ENCODE measurements at places on chromosomes 12 and 14.

DNA sequence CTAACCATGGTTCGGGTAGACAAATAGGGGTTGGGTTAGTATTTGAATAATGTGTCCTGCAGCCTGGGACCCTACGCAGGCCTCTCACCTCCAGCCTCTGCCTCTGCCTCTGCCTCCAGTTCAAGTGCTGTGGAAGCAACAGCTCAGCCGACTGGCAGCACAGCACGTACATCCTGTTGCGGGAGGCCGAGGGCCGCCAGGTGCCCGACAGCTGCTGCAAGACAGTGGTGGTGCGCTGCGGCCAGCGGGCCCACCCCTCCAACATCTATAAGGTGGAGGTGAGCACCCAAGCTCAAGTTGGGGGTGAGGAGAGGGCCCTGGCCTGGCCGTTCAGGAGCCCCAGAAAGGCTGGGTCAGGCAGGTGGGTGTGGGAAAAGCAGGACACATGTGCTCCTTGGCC lies 55.9 kb downstream of the TSPAN11 start:
- DNase-seq, result no peak

DNA sequence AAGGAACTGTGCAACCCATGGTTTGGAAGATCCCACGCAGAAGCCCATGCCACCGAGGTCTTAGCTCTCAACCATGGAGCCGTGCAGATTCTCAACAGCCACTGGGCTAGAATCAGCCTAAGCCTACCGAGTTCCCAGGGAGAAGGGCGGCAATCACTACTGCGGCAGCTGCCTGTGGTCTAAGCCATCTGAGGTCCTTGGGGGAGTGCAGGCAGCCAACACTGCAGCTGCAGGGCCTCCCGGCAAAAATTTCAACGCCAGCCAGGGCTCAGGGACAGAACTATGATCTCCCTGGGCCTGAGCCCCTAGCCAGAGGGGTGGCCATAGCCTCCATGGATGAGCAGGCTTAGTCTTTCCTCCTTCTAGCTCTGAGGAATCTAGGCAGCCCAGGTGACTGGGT lies 156.8 kb upstream of the CLEC14A start:
- no peak for DNase-seq

DNA sequence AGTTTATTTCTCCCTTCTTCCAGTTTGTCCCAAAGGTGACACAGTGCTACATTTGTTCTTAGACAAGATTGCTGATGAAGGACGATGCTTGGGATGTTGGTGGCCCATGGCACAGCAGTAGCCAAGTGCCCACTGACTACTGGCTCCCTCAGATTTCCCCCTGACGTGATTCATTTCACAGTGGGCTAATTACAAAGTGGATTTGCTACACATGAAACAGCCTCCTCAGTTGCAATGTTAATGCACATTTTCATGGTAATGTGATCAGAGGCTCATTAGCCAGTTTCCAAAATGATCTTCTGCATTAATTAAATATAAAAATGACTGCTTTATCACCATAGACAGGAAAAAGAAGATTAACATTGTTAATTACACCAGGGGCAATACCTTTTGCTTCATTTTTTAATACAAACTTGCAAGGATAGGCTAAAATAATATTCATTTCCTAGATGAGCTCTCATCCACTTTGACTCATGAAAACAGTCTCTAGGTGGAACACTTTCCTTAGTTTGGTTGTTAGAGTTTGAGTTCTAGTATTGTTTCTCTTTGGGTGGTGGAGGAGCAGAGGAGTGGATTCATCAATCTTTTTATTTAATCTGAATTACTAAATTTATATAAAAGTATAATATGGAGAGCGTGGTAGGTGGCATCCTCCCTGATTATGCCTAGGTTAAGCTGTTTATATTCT lies 250.9 kb downstream of the PDZRN4 start:
- no peak for DNase-seq

- no peak for DNase-seq
Measured at GRCh38 chr12:98465950-98466602, 49.3 kb upstream of the TMPO start.

- DNase-seq, result no peak
Measured at GRCh38 chr14:82604819-82605218, 1071.2 kb upstream of the SEL1L start.

GRCh38 chr12:16613199-16613598 lies 7.2 kb upstream of the LMO3 start:
- DNase-seq, result no peak

DNA sequence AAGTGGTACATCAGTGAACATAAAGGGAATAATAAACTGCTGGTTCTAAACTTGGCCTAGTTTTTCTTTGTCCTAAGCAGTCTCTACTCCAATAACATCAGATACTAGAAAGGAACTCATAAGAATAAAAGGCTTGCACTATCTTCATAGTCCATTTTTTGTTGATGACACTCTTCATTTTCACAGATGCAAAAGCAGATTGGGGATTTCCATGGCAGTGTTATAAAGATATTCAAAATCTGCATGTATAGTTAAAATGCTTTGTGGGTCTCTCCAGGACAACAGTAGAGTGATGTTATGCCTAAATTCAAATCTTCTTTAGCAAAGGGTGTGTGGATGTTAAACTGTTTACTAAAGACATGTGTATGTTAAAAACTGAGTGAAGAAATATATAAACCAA lies 745.8 kb downstream of the TRHDE start:
- no peak for DNase-seq

DNA sequence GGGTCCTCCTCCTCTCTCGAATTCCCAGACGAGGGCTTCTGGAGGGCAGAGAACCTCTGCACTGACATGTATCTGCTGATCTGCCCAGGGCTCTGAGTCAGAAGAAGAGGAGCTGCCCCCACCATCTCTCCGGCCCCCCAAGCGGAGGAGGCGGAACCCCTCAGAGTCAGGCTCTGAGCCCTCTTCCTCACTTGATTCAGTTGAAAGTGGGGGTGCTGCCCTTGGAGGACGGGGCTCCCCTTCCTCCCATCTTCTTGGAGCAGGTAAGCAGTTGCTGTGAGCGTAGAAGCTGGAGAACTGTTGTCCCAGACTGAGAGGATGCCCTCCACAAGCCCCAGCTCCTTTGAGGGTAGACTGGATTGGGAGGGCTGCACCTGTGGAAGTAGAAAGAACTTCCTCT lies 19.8 kb downstream of the PRPF40B start:
- no peak for DNase-seq

GRCh38 chr14:104895786-104896661 lies 28.7 kb upstream of the PLD4 start:
- DNase-seq, result no peak

DNA sequence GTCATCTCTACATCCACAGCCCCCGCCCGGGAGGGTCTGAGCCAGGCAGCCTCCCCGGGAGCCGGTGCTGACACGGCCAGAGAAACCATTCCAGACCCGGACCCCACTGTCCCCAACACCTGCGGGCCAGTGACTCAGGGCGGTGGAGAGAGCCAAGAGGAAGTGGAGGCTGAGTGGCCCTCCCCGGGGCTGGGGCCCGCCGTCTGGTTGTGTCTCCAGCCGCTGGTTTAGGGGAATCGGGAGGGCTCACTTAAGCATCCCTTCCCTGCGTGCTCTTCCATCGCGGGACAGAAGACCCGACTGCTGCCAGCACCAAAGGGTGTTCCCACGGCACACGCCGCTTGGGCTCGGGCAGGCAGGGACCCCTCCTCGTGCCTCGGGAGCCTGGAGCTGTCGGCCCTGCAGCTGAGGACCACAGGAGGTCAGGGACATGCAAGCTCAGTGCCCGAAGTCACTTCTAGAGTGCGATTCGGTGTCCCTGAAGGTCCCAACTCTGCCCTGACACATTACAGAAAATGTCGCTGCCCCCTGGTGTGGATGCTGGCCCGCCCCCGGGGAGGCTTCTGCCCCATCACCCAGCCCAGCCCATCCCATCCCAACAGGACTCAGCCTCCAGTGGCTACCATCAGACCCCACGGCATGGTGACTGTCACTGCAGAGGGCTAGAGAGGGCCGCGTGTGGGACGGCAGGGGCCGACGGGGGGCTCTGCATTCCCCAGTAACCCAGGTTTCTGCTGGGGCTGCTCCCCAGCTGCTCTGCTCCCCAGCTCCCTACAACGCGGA lies 50.8 kb downstream of the GALNT9 start:
- DNase-seq, result no peak

GRCh38 chr14:78363008-78363407 lies 192.8 kb downstream of the NRXN3 start:
- no peak for DNase-seq

DNA sequence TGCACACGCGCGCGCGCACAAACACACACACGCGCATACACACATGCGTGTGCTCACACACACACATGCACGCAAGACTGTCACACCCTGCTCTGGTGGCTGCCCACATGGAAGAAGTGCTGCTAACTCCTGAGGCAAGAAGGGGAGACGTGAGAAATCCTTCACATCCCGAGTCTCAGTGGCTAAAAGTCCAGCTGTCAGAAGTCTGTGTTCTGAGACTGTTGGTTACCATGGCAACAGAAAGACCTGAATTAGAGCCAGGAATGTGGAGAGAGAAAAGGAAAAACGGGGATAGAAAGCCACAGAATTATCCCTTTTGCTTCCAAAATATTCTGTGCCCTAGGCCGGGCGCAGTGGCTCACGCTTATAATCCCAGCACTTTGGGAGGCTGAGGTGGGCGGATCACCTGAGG lies 71.2 kb downstream of the PPFIBP1 start:
- DNase-seq, result no peak

DNA sequence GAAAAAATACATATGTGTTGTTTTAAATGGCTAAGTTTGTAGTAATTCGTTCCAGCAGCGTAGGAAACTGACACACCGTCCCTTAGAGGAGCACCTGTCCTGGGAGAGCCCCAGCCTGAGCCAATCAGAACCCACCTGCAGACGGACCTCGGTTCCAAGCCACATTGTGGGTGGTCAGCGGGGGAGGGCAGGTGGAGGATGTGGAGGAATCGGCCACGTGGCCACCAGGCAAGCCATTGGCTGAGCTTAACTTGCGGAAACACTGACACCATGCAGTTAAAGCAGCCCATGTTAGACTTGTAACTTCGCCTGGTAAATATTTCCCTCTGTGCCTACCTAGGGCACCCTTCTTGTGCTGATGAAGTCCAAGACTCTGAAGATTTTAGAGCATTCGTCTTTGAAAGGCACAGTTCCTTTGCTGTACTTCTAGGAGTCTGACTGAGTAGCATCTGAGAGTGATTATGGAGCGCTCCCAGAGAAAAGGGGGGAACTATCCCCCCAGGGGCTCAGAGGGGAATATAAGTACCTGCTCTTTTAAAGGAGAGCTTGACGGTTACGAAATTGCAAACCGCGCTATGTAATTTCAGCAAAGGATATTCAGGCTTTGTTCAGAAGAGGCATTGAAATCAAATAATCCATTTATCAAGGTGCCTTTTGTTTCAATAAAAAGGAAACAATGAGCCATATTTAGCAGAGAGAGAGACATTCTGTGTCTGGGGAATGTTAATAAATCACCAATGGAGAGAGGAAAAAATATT lies 135.7 kb downstream of the TMEM132C start:
- no peak for DNase-seq

DNA sequence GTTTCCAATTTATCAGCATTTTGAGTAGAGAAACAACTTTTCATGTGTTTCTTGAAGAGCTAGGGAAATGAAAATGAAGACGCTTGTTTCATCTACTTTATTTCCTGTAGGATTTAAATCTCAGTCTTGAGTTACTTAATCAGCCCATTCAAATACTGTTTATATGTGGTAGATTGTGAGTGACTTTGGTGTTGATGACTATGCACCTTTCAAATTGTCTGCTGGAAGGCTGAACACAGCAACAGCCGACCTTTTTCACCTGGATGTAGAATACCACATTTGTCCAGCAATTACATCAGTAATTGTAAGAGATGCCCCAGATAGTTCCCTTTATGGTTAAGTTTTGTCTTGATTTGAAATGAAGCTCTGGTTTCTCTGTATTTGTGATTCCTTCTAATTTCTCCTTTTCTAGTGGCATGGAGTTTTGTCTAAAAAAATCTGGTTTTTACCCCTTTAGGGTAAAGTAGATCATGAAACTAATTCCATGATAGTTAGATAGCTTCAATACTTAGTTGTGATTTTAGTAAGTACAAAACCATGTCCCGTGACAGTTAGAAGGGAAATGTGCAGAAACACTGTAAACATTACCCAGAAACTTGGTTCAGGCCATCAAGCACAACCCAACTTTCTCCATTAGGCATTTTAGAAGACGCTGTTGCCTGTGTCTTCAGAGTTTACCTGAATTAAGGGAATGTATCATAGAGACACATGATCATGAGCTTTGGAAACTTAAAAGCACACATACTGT lies 165.0 kb downstream of the SRGAP1 start:
- DNase-seq, result no peak

GRCh38 chr14:91284146-91284790 lies 39.8 kb upstream of the GPR68 start:
- DNase-seq, result no peak

GRCh38 chr12:11765817-11766794 lies 116.6 kb downstream of the ETV6 start:
- DNase-seq, result no peak

GRCh38 chr12:88243982-88244381 lies 101.9 kb downstream of the TMTC3 start:
- no peak for DNase-seq

DNA sequence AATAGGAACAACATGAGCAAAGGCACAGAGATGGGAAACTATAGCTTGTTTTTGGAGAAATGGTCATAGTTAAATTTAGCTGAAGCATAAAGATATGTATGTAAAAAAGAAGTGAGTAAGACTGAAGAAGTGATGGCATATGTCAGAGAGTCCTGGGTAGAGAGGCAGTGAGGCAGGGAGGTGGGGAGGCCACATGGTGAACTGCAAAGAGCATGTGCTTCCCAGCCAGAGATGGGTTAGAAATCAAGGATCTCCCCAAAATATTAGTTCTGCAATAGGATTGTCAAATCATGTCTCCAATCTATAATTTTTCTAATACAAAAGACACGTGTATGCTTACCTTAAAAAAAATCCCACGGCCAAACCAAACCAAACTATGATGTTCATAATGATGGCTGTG lies 82.1 kb upstream of the STXBP6 start:
- DNase-seq, result no peak

DNA sequence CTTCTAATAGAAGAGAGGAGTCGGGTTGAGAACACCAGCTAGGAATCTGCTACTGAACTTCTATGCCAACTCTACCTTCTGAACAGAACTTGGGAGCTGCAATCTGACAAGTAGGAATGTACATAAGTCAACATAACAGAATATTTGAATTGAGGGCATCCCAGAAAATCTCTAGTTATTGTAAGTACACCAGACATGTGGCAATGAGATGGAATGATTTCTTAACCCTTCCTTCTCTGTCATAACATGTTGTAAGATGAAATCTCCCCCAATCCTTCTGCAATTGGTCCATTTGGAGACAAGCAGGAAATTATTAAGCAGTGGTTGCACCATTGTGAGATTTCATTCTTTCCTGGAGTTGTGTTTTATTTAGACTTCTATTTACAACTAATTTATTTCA lies 68.7 kb upstream of the TMPO start:
- DNase-seq, result no peak
